ENCODE measurements at places on chromosomes 16 and 17. TPM values are rescaled to one million over a fixed set of nuclear protein-coding genes. Genes with fewer than 3 reads are reported as not detected.

KRTAP3-2 gene
- total RNA-seq: not detected

DNA sequence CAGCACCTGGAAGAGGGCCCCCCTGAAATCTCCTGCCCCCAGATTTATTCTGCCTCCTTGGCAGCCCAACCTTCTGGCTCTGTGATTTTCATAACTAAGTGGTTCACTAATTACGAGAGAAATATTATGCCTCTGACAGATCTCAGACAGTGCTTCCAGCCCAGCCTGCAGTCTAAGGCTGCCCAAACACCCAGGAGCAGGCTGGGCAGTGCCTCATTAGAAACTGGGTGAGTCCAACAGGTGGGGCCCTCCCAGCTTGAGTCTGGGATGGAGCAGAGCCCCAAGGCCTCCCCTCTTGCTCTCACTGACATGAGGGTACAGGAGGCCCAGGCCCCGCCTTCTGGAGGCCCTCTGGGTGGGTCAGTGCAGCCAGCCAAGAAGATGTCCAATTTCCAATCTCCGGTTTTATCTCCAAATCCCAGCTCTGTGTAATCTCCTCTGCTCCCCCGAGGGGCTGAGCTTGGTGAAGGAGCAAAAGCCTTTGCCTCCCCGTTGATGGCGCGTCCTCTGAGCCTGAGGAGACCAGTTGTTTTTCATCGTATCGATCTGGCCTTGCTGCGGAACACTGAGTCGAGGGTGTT is 20.1 kb upstream of the ABCC3 start:
- H3K36me3 ChIP-seq: no peaks in the 10 kb centered on the region
- H3K4me1 ChIP-seq: no peaks in the 10 kb centered on the region
- no peak for DNase-seq
- H3K4me3 ChIP-seq: no peak overlapping the region
- no peak overlapping the region for H3K27ac ChIP-seq
- H3K27me3 ChIP-seq: no peaks in the 10 kb centered on the region

AANAT gene
- not detected for total RNA-seq

DNA sequence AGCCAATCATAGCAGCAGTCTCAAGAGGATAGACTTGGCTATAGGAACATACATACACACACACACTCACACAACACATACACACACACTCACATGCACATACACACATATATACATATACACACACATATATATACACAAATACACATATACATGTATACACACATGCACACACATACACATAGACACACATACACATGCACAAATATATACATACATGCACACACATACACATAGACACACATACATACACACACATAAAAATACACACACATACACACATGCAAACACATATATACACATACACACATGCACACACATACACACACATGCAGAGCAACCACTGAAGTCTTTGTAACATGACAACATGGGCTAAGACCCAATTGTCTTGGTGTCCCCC is 19.7 kb downstream of the CBLN1 start:
- no peaks in the 10 kb centered on the region for H3K27me3 ChIP-seq
- H3K36me3 ChIP-seq: no peaks in the 10 kb centered on the region
- no peak for DNase-seq
- no peak overlapping the region for H3K4me3 ChIP-seq
- no peak overlapping the region for H3K27ac ChIP-seq
- H3K4me1 ChIP-seq: no peaks in the 10 kb centered on the region

- H3K27ac ChIP-seq: no peak overlapping the region
- H3K27me3 ChIP-seq: no peaks in the 10 kb centered on the region
- H3K36me3 ChIP-seq: no peaks in the 10 kb centered on the region
- H3K4me1 ChIP-seq: peaks cover 6% of the 10 kb centered on the region
Observed at GRCh38 chr16:75023009-75023408, 24.2 kb downstream of the ZNRF1 start.

- peaks cover 4% of the 10 kb centered on the region for H3K4me1 ChIP-seq
- no peak for DNase-seq
- H3K27ac ChIP-seq: no peak overlapping the region
- no peak overlapping the region for H3K4me3 ChIP-seq
- no peaks in the 10 kb centered on the region for H3K27me3 ChIP-seq
Observed at GRCh38 chr16:84545114-84545737, 40.8 kb upstream of the MEAK7 start.

- no peaks in the 10 kb centered on the region for H3K27me3 ChIP-seq
- no peak overlapping the region for H3K27ac ChIP-seq
- peaks cover 52% of the 10 kb centered on the region for H3K36me3 ChIP-seq
- H3K4me3 ChIP-seq: no peak overlapping the region
- no peaks in the 10 kb centered on the region for H3K4me1 ChIP-seq
- DNase-seq: peak; percentile 5
Observed at GRCh38 chr16:11063448-11064201, 119.3 kb downstream of the CLEC16A start.

ST6GALNAC1 gene
- 135 TPM for total RNA-seq

DNA sequence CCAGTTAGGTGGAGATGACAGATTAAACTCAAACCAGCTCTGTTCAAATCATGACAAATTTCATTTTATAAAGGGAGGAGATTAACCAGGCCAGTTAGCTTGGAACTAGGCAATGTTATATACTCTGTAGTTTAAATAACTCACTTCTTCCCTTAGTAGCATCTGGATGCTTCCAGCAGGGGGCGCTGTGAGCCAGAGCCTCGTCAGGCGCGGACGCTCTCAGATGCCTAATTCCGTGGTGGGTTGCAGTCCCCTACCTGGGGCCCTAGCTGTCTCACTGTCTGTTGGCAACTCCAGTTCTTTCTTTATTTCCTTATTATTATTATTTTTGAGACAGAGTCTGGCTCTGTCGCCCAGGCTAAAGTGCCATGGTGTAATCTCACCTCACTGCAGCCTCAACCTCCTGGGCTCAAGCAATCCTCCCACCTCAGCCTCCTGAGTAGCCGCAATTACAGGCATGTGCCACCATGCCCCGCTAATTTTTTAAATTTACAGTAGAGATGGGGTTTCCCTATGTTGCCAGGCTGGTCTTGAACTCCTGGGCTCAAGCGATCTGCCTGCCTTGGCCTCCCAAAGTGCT is 17.3 kb upstream of the WFDC1 start:
- no peak overlapping the region for H3K4me3 ChIP-seq

SLC13A2 gene
- total RNA-seq: 583 TPM

DNA sequence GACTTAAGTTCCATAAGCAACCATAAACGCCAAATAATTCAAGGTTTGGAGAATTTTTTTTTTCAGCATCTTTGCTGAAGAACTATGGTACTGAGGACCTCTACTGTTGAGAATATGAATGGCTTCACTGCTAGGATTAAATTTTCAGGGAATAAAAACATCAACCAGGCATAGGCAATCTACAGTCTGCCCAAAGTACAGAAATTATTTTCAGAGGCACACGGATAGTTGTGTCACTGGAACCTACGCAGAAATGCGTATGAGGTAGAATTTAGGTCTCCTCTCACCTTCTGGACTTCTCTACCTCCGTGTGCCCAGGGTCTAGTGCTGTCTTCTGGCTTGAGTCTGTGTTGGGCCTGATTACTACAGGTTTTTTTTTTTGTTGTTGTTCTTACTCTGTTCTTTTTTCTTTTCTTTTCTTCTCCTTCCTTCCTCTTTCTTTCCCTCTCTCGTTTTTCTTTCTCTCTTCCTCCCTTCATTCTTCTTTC is 39.7 kb downstream of the NACA2 start:
- no peak for DNase-seq
- H3K36me3 ChIP-seq: no peaks in the 10 kb centered on the region
- H3K27me3 ChIP-seq: no peaks in the 10 kb centered on the region
- H3K4me3 ChIP-seq: no peak overlapping the region
- H3K4me1 ChIP-seq: no peaks in the 10 kb centered on the region

SLC35G3 gene
- not detected for total RNA-seq

DNA sequence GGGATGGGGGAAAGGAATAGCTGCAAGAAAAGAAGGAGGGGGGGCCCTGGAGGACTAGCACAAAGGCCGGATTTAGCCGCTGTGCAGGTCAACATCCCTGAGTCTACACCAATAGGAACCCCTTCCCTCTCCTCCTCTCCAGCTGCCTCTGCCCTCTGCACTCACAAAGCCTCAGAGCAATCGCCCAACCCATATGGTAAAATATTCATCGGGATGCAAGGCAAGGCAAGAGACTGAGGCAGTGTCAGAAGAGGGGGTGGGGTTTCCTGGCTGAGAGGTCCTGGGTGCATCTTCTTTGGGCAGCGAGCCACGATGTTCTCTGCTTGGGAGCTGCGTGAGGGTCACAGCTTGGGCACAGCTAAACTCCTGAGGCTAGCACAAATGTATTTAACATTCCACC is 115.5 kb upstream of the NLRP1 start:
- no peaks in the 10 kb centered on the region for H3K36me3 ChIP-seq
- no peak overlapping the region for H3K27ac ChIP-seq
- no peak overlapping the region for H3K4me3 ChIP-seq
- no peaks in the 10 kb centered on the region for H3K27me3 ChIP-seq
- no peak for DNase-seq

GRCh38 chr16:51057969-51058337 is 93.1 kb downstream of the SALL1 start:
- no peak overlapping the region for H3K27ac ChIP-seq
- no peaks in the 10 kb centered on the region for H3K36me3 ChIP-seq
- H3K4me1 ChIP-seq: no peaks in the 10 kb centered on the region
- no peak overlapping the region for H3K4me3 ChIP-seq
- no peaks in the 10 kb centered on the region for H3K27me3 ChIP-seq
- DNase-seq: no peak

SPATA32 gene
- not detected for total RNA-seq

ZPBP2 gene
- not detected for total RNA-seq

DNA sequence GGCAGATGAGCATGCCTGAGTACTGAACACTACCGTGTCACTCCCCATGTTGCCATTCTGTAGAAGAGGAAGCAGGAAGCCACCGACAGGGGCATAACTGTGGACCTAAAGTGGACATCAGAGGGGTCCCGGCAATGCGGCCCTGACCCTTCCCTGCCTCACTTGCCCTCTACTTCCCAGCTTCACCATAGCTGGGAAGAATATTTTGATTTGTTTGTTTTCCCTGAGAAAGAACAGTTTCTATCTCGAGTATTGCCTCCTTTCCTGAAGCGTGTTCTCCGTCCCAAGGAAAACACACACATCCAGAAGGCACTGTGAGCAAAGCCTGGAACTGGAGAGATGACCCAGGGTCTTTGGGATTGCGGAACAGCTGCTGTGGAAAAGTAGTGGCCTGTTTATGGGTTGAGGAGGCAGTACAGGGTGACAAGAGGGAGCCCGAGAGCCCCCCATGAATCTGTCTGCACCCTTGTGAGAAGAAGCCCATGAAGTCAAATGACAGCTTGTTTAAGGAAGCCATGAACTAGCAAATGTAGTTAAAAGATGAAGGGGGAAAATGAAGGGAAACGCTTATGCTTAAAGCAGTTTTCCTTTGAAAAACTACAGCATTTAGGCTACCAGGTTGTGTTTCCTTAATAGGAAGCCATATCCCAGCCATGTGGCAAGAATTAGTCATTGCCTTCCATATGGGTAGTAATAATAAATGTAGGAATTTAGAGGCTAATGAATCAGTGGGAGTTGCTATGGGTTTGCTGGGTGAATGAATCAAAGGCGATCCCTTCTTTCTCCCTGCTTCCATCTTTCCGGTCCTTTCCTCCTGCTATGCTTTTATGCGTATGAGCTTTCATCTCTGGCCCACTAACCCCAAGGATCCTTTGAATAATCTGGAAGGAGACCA is 90.0 kb upstream of the TBX2 start:
- H3K4me1 ChIP-seq: no peaks in the 10 kb centered on the region
- H3K27ac ChIP-seq: peak overlapping the region; percentile 48
- no peaks in the 10 kb centered on the region for H3K27me3 ChIP-seq
- no peaks in the 10 kb centered on the region for H3K36me3 ChIP-seq
- no peak overlapping the region for H3K4me3 ChIP-seq

DNA sequence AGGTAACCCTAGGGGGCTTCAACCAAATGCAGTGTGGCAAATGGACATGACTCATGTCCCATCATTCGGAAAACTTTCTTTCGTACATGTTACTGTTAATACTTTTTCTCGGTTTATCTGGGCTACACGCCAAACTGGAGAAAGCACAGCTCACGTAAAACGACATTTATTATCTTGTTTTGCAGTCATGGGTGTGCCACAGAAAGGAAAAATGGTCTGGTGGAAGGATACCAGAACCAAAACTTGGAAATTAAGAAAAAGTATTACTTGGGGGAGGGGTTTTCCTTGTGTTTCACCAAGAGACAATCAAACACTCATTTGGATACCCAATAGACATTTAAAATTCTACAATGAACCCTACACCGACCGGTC is 23.6 kb downstream of the ALOX15B start:
- DNase-seq: no peak
- H3K4me3 ChIP-seq: peak overlapping the region; percentile 0
- no peaks in the 10 kb centered on the region for H3K36me3 ChIP-seq
- H3K4me1 ChIP-seq: no peaks in the 10 kb centered on the region

- peak overlapping the region; percentile 94 for H3K27ac ChIP-seq
- H3K36me3 ChIP-seq: no peaks in the 10 kb centered on the region
- H3K27me3 ChIP-seq: no peaks in the 10 kb centered on the region
Observed at GRCh38 chr16:87855852-87856715, 13.2 kb downstream of the SLC7A5 start.

KRTAP1-5 gene
- not detected for total RNA-seq

FOXC2 gene
- total RNA-seq: not detected

GRCh38 chr17:39200070-39200879 is at the start of gene RPL19:
TSS of gene RPL19 (plus strand) at chr17:39200283. CDS start at chr17:39200345, 62 bp downstream.
- H3K4me1 ChIP-seq: no peaks in the 10 kb centered on the region
- no peaks in the 10 kb centered on the region for H3K27me3 ChIP-seq

All from Peyer's patch (tissue), 4 donors.